ENCODE measurements at places on chromosomes 7 and 10.

DNA sequence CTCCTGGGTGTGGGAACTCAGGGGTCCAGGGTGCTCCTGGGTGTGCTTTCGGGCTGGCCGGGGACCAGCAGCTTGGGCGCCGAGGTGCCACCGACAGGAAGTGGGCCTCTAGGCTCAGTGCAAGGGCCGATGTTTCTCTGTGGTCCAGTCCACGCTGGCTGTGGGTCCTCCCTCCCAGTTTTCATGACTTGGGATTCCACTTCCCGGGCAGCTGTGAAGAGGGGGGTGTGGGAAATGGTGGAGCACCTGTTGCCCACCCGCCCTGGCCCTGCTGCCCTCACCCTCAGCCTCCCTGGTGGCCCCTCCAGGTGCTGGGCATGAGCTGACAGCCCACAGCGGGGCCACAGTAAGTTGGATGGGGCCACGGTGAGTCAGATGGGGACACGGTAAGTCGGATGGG lies 58.5 kb downstream of the NKX6-2 start:
- no peak for DNase-seq

DNA sequence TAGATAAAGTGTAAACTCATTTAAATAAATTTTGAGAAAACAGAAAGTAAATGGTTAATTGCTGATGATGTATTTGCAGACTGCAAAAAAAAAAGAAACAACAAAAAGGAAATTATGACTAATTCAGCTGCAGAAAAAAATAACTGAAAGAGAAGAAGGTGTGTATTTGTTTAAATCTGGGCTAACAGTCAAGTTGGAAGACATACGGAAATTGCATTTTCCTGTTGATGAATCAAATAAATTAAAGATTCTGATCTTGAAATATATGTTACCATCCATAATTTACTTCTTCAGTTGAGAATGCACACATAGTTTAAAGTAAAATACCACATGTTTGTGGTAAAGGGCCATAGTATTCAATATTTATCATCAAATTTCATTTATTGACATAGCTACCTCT lies 19.3 kb upstream of the ING3 start:
- peak; percentile 8 for DNase-seq

- no peak for DNase-seq
Observed at GRCh38 chr7:18471476-18472160, 23.9 kb upstream of the HDAC9 start.

DNA sequence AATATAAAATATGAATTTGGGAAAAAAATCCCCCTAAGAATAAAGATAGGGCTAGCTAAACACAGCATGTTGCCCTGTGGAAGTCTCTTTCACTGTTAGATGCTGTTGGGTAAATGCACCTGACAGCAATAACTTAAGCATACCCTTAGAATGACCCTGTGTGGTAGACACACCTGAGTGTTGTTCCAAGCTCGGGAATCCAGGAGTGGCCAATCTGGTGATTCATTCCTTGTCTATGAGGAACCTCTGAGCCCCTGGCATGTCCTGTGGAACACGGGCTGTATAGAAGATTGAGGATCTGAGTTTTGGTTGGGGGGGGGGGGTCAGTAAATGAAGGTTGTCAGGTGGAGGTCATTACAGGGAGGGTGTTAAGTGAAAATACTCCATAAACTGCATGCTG lies 730.0 kb upstream of the IGFBP3 start:
- no peak for DNase-seq

DNA sequence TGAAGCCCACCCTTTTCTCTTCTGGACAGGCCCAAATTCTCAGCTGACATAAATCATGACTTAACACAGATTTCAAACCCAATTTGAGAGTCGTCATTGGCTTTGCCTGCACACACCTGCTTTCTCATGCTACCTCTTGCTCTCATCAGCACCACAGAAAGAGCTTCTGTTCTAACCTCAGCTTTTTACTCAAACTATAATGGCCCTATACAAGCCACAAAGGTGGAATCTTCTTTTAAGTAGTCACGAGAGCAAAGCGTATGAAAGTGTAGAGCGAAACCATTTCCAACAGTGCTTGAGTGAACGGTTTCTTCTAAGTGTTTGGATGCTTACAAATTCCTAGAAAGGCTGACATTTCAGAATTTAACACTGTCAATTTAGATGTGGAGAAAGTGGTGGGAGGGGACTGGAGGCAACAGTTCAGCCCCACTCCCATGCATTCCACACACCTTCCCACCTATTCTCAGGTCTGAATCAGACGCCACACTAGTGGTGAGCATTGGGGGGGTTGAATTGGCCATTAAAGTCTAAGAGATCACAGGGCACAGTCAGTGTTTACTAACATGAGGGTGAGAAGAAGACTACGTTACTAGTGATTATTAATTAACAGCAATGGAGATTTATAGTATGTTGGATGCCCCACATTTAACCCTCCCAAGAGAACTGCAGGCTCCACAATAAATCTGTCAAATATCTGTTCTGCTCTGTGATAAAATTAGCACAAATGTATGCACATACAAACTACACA lies 114.0 kb downstream of the PRKCQ start:
- DNase-seq, result no peak

GRCh38 chr10:69180525-69181204 lies 631 bp downstream of the SUPV3L1 start:
- peak; percentile 32 for DNase-seq

DNA sequence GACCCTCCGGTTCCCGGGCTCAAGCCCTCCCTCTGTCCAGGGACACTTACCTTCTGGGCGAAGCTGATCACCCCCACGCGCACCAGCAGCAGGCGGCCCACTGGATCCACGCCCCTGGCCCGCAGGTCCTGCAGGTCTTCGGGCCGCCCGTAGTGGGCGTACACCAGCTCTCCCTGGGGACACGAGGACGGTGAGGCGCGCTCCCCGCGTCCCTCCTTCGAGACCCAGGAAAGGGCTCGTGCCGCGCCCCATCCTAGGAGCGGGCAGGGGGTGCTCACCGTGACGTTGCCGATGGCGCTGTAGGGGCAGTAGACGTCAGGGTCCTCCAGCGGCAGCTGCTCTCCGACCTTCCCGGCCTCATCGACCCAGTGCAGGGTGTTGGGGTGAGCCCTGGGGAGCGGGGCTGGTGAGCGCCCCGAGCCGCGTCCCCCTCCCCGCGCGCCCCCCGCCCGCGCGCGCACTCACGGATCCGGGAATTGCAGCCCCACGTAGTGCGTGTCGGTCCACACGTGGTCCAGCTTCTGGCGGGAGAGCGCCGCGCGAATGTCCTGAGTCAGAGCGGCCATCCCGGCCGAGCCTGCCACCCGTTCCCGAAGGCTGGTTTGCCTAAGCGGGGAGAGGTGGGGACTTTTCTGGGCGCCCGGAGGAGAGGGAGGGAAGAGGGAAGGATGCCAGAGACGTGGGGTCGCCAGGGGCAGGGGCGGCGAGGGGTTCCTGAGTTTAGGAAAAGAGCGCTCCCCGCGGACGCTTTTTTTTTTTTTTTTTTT lies 8.2 kb downstream of the TFR2 start:
- peak; percentile 24 for DNase-seq

DNA sequence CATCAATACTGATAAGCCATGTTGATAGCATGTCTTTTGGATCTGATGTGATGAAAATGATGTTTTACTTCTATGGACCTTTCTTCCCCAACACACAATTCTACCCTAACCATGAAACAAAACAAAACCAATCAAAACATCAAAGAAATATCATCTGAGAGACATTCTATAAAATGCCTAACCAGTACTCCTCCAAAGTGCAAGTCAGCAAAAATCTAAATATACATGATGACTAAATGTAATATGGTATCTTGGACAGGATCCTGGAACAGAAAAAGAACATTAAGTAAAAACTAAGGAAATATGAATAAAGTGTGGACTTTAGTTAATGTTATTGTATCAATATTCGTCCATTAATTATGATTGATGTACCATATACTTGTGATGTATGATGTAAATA lies 625.1 kb downstream of the MAGI2 start:
- no peak for DNase-seq

DNA sequence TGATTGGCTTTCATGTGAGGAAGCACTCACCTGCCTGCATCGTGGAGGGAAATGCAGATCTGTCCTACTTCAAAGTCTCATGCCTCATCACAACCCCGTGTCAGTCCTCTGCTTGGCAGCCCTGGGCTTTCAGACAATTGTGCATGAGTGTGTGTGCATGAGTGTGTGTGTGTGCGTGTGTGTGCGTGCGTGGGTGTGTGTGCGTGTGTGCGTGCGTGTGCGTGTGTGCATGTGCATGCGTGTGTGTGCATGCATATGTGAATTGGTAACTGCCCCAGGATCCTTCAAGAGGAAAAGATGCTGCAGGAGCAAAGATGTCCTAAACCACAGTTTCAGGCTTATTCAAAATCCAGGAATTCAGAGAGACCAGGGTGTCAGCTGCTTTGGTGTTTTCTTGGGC lies 71.3 kb downstream of the LANCL2 start:
- DNase-seq, result no peak

DNA sequence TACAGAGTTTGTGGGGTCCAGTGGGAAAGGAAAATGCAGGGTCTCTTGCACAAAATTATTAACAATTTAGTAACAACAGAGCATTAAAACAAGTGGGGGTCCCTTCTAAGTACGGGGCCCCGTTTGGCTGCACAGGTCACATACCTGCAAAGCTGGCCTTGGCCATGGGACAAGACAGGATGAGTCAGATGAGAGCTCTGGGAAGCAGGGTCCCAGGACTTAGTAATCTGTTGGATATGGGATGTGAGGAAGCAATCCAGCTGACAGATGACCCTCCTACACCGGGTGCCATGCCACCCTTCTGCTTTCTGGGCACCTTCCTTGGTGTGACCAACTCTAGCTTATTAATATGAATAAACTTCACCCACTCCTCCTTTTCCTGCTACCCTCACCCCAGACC lies 3.2 kb upstream of the DUSP5 start:
- DNase-seq, result peak; percentile 53

- DNase-seq, result peak; percentile 33
Observed at GRCh38 chr7:99579956-99580777, 17.9 kb upstream of the TMEM225B start.

DNA sequence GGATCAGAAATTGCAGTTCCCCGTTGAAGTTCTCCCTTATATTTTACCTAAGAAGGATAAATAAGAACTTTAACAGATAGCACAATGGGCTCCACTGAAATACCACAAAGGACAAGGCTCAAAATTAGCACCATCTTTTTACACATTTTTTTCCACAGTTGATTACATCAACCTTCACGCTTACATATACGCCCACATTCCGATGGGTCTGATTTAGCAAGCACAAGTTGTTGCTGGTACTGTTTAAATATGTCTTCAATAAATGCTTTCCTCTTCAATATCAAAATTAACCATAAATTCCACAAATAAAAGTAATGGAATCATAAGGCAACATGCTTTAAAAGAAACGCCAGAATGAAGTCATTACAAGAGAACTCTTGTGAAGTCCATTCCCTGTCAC lies 79.5 kb downstream of the NEBL start:
- peak; percentile 8 for DNase-seq

DNA sequence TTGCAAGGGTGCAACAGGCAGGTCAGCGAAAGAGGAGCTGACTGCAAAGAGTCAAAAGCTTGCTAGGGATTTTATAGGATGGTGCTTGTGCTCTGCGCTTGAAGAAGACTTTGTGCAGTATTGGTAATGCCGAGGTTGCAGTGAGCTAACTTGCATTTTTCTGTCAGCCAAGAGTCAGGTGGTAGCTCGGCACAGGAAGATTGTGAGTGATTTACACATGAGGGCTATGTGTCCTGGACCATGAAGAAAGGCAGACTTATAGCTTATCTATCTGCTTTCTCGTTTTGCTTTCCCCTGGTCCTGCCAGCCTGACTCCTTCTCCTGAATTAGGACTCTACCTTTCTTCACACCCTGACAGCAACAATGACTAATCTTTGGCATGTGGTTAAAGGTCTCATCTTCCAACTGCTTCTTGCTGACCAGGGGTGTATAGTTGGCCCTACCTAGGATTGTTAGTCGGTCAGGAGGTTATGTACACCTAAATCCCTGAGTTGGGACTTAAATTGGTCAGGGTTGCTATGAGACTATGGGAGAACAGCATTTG lies 4.1 kb upstream of the SYPL1 start:
- no peak for DNase-seq

GRCh38 chr7:50509459-50509858 lies 55.7 kb downstream of the DDC start:
- peak; percentile 40 for DNase-seq

- no peak for DNase-seq
Observed at GRCh38 chr7:36958111-36958733, 233.9 kb upstream of the AOAH start.

DNA sequence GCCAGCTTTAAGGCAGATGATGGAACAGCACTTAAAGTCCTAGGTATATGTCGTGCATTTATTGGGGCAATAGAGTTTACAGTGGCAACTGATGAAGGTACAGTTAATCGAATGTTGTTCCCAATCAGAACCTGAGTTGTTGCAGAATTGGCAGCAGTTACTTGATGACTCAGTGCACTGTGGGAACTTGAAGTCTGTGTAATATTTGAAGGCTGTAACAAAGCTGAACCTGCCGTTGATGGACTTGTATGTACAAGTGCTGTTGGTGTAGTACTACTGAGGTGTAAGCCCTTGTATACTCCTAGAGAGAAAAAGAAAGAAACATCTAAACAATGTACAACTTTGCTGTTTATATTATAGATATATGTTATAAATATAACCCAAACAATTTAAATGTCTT lies 75.3 kb downstream of the EPC1 start:
- peak; percentile 63 for DNase-seq

DNA sequence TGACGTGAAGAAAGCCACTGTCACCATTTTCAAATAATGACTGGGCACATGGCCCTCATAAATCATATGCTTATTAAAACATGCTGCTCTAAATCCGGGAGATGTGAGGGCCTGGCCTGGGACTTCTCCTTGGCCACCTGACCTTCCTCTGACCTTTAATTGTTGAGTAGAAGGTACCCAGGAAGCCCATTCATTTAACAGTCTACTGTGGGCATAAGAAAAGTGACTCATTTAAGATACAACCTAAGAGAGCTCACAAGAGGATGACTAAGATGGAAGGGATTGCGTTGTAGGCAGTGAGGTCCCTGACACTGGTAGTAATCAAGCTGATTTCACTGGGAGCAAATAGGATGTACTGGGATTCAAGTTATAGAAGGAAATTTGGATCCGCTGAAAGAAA lies 203.4 kb upstream of the GPR26 start:
- no peak for DNase-seq

DNA sequence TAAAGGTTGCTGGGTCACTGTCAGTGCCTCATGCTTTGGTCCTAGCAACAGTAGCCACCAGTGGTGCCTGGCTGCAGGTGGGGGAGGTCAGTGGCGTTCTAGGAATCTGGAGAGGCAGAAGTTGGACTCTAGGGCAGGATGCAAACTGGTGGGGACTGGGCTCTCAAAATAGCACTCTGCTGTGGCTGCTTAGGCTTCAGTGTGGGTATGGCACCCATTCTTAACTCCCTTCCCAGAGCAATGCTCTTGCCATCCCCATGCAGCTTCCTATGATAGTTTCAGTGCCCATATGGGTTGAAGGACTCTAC lies 330.8 kb downstream of the PCDH15 start:
- DNase-seq, result no peak

DNA sequence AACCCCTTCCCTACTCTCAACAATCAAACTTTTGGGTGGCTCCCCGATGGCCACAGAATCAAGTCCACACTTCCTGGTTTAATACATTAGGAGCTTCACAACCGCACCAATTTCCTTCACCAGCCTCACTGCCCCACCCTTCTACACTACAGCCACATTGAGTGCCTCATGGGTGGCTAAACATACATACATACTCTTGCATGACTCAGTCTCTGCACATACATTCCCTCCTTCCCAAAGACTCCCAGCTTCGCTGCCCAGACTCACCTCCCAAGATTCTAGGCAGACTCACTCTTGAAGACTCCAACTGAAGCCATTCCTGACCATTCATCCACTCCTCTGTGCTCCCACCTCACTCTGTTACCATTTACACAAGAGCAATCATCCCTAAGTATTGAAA lies 15.9 kb downstream of the VPS41 start:
- DNase-seq, result peak; percentile 35

Data from fibroblast of mammary gland (primary cell).